Effector CD4-positive, alpha-beta T cell (primary cell): ENCODE measurements at places on chromosomes 2 and 18.

DNA sequence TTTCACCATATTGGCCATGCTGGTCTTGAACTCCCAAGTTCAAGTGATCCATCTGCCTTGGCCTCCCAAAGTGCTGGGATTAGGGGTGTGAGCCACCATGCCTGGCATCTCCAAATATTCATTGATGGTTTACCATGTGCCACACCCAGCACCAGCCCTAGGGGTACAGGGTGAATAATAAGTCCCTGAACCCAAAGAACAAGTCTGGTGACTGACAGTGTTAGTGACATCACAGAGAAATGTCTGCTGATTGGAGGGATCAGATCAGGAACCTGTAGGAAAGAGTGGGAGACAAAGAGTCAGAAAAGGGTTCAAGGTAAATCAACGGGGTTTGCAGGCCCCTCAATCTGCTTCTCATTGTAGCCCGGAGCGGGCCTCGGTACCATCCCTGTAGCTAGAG, 118.4 kb upstream of the NABP1 start:
- DNase-seq: no peak

- no peak for DNase-seq
Observed at GRCh38 chr2:216690853-216691741, 4.3 kb downstream of the IGFBP5 start.

DNA sequence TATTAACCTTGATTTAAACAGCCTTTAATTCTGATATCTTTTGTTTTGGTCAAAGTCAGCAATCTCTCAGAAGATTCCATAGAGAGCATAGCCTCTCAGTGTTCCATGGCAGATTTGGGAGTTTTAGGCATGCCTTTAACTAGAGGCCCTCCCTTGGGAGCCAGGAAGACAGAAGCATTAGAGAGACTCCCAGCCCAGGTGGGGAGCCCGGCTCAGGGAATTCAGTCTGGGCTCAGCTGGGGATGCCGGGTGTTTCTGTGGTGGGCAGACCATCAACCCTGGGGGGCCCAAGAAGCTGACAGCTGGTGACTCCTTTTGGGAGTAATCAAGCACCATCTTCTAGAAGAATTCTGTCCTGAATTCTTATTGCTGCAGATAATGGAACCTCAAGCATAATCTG, 99.7 kb upstream of the CELF4 start:
- DNase-seq: no peak

DNA sequence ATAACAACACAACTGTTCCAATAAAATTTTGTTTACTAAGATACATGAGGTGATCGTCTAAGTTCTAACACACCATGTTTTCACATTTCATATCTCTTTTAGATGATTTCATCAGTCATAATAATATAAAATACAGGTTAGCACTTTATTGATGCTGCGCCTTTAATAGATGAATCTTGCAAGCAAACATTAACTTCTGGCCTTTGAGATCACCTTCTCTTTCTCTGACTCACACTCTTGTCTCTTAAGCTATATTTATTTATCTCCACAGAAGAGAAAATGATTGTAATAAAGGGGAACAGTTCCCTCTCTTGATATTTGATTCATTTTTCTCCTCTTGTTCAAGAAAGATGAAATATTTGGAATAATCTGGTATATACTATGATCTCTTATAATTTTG, 603.3 kb upstream of the POU3F3 start:
- no peak for DNase-seq

DNA sequence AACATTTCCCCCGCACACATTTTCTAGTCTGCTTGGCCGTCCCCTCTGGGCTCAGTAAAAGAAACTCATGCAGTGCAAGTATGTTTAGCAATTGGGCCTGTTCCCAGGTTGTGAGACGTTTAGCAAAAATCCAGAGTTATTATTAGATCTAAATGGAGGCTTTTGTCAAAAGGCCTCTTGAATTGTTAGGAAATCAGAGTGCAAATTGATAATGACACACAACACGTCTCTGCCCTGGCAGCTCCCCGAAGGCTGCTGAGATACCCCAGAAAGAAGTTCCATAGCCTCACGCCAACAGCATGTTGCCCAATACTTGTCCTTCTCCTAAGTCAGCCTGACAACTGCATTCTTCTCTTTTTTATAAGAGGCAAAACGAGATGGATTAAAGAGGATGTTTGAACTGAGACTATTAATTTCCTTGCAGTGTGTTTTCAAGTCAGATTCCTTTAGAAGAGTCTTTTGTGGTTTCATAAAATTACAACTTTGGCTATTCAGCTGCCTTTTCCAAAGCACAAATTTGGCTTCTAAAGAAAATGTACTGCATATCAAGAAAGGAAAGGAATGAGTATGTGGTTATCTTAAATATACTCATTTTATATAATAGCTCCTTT, 202.2 kb downstream of the TRIB2 start:
- DNase-seq: no peak

GRCh38 chr18:55307505-55307904, 280.5 kb downstream of the TCF4 start:
- no peak for DNase-seq

- DNase-seq: no peak
Observed at GRCh38 chr2:174607584-174607983, 10.0 kb upstream of the WIPF1 start.

GRCh38 chr2:60515721-60516226, 37.7 kb downstream of the BCL11A start:
- no peak for DNase-seq

GRCh38 chr2:25339211-25339674, 2.5 kb downstream of the DNMT3A start:
- no peak for DNase-seq
